ENCODE measurements at places on chromosomes 5 and 9. TPM values are rescaled to one million over a fixed set of nuclear protein-coding genes. Genes with fewer than 3 reads are reported as not detected.

The CXCL14 gene
- not detected for total RNA-seq

The FAM78A gene
- total RNA-seq, result 76.8 TPM

The PRDM12 gene
- total RNA-seq, result 0.14 TPM

The ZDHHC11 gene
- total RNA-seq, result 9.9 TPM

The TOR4A gene
- 13.3 TPM for total RNA-seq

The CLTA gene
- 156 TPM for total RNA-seq

The ARHGEF28 gene
- not detected for total RNA-seq

The DAB2IP gene
- total RNA-seq, result 0.07 TPM

The CARTPT gene
- not detected for total RNA-seq

The SLC25A48 gene
- total RNA-seq, result not detected

The TARS1 gene
- total RNA-seq, result 157 TPM

- no peak for DNase-seq
Observed at GRCh38 chr9:690517-691111, 150.9 kb upstream of the DMRT1 start.

GRCh38 chr9:14058325-14058688 lies 255.6 kb downstream of the NFIB start:
- DNase-seq, result no peak

- DNase-seq, result peak; percentile 64
Observed at GRCh38 chr9:127805620-127806019, 2.9 kb downstream of the FPGS start.

DNA sequence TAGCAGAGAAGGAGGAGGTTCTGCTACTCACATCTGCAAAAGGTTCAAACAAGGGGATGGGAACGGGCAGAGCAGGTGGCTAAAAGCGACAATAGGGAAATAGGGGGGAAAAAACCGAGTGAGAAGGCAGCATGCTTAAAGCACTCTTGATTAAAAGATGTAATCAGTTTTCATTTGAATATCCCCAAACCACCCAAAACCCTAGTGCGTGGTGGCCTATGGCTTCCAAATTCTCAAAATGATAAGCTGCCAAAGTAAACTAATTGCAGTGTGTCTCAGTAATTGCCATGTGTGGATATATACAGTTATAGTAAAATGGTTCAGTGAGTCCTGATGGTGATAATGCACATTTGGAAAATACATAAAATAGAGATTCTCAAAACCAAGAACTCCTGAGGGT lies 315.2 kb upstream of the RFX3 start:
- no peak for DNase-seq

DNA sequence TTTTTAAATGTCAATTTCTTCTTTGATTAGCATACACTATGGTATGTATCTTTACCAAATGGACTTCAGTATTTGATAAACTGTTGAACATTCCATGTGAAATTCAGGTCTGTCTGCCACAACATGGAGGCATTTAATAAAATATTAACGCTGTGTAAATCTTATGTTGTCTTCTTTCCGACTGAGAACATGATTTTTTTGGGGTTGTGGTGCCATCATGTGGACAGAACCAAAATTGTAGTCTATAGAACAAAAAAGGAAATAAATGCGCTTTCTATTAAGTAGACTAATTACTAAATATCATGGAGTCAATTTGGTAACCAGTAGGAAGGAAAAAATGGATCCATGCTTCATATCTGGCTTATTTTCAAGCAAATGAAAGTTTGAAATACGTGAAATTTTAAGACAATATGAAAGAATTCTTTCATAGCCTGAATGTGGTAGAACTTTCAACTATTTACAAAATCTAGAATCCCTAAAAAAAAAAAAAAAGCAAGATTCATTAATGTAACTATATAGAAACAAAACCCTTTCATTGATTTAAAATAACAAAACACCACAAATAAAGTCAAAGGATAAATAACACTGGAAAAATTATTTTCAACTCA lies 2.8 kb upstream of the PLK2 start:
- peak; percentile 49 for DNase-seq

DNA sequence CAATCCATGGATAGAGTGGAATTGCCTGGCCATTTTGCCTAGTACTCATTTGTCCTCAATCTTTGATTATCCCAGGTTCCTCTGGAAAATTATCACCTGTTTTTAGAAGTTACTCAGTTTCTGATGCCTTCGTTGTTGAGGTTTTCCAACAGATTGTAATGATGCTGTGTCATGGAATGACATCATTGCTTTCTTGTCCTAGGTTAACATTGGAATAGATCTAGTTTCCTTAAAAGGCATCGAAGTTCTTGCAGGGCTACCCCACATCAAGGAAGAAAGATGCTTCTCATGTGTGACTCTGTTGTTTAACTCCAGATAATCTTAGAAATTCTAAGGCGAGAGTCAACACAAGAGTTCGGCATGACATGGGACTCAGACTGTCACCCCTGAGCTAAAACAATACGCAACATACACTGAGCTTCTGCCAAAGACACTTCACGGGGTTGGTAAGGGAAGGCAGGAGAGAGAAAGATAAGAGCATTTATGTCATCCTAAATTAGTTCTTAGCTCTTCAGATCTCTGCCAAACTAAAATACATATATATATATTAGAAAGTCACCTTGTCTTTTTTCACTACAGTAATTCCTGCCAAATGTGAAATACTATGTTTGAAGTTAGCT lies 293.2 kb upstream of the WWC1 start:
- no peak for DNase-seq

GRCh38 chr9:78786794-78787193 lies 489.9 kb downstream of the PSAT1 start:
- DNase-seq, result no peak

DNA sequence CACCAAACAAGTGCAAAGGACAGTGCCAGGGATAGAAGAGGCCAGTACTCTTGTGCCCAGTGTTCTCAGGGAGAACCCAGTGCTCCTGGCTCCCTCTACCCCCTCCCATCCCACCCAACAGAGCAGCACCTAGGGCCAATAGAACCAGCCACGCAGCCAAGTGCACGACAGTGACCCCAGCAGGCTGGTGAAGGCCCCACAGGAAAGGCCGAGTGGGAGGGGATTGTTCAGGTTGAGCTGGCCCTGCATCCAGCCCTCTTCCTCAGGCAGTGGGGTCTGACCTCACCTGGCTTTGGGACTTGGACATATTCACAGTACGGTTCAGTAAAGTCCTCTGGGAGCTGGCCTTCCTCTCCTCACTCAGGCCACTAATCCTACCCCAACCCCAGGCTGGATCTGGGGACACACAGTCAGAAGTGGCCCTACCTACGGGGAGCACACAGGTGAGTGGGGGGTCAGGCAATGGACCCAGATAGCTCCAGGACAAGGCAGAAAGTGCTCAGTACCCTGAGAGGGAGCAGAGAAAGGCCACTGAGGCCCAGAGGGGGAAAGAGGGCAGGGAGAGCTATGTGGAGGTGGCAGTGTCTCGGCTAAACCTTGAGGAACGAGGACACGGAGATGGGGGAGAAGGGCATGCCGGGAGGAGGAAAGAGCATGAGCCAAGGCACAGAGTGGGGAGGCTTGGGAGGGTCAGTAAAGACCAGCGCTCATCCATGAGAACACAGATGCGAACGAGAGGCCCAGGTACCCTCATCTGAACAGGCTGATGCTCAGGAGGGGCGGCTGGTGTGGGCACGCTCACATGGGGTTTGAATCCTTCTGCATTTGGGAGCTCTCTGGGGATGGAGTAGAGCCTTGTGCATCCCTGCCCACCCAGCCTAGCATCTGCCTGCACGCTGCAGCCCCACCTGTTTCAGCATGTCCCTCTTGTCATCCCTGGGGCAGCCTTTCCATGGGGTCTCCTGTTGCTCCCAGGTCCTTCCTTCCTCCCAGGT lies 25.6 kb downstream of the POLR1E start:
- no peak for DNase-seq

DNA sequence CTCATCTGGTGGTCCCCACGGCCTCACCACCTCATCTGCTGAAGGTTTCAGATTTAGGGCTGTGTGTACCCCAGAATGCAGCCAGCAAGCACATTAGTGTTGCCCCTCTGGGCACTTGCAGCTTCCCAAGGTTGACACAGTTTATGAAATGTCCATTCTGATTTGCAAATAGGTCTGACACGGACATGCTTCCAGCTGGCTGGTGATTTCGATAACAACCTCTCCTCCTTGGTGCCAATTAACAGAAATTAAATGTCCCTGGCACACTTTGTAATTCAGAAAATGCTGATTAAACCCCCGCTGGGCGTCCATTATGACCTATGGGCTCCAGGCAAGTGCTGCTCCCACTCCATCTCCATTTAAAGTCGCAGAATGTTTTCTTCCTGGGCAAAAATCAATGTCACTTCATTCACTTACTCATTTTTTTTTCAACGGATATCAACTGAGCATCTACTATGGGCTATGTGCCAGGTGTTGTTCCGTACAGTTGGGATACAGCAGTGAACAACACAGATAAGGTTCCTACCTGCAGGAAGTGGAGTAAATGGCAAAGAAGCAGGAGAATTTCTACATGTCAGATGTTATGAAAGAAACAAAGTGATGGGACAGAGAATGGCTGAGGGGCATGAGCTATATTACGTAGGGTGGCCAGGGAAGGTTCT lies 32.0 kb downstream of the PLAC8L1 start:
- no peak for DNase-seq

- DNase-seq, result no peak
Observed at GRCh38 chr5:150254774-150255173, 34.8 kb downstream of the CAMK2A start.

DNA sequence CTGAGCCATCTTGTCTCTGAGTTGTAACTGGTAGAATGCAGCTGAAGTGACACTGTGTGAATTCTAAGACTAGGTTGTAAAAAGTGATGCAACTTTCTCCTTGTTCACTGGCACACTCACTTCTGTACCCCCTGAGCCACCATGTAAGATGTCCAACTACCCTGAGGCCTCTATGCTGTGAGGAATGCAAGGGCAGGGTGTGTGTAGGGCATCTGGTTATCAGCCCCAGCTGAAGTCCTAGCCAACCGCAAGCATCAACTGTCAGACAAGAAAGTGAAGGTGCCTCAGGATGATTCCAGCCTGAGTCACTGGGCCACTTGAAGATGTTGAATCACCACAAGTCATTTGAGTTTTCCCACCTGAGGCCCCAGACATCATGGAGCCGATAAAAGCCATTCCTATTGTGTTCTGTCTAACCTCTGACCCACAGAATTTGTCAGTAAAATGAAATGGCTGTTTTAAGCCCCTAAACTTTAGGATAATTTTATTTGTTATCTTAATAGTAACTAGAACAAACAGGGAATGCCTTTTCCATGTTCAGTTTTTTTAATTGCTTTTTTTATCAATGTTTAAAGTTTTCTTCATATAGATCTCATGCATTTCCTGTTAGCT lies 18.7 kb upstream of the RHOBTB3 start:
- no peak for DNase-seq

DNA sequence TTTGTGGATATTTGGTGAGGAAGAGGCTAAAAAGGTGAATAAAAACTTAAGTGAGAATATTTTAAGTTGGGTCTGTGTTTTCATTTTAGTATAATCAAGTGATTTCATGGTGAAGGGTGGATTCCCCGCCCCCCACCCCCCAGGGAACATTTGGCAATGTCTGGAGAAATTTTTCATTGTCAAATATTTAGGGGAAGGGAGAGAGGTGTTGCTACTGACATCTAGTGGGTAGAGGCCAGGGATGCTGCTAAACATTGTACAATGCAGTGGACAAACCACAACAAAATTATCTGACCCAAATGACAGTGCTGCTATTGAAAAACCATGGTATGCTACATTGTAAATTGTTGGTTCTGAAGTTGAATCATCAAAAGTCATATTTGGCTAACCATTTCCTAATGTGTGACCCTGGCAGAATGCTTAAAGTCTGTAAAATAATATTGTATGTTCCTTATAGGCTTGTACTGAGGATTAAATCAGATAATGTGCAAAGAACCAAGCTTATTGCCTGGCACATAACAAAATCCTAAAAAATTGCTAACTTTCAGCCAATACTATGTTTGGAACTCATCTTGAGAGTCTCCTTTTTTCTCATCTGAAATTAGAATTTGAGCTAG lies 5.6 kb downstream of the C5orf24 start:
- DNase-seq, result peak; percentile 42

DNA sequence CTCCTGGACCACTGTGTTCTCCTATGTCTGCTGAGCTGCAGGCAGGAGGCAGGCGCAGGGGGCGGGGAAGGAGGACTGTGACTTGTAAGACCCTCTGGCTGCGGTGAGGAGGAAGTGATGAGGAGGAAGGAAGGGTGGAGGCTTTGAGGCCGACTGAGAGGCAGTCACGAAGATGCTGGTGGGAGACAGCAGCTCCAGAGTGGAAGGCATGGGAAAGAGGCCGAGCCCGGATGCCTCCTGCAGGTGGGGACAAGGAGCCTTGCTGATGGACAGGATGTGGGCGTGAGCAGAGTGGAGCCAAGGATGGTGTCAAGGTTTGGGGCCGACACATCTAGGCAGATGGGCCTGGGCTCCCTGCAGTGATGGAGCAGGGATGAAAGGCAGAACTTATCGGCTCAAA lies 74.3 kb upstream of the ICE1 start:
- DNase-seq, result no peak

DNA sequence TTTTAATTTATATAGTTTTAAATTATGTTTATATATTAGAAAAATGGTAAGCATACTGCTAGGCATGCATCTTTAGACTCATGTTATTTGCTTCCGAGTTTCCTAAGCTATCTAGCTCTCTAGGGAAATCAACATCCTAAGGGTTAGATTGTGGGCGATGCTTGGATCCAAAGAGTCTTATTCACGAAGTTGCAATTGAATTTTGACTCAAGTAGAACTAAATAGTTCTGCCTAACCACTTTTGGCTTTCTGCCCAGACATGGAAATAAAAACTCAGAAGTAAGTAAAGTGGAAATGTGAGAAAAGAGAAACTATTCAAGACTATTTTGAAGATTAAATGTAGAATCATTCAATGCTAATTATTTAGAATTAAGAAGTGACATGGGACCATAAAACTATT lies 440.4 kb downstream of the CDH18 start:
- DNase-seq, result no peak

- no peak for DNase-seq
Observed at GRCh38 chr5:36206913-36207312, 34.8 kb downstream of the NADK2 start.

- DNase-seq, result no peak
Observed at GRCh38 chr5:60893521-60893920, 49.5 kb upstream of the ELOVL7 start.

DNA sequence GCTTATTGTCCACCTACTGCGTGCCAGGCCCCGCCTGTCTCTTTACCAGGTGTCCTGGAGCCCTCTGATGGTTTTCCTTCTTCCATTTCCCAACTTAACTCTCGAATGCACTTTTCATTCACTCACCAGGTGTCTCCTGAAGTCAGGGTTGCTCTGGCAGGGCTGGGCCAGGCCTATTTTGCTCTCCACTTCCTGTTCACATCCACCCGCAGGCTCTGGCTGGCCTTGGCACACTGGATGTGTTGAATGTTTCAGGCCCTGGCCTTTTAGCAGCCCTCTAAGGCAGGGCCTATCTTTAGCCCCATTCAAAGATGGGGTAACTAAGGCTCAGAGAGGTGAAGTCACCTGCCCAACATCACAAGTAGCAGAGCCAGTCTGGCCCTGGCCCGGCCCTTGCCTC lies 16.4 kb downstream of the LRRC8A start:
- no peak for DNase-seq

Measured in activated CD8-positive, alpha-beta memory T cell treated with anti-CD3 and anti-CD28 coated beads, Interleukin-2, amount 10 ng/mL, durations not matched to agents 7 days and 5 days (primary cell).